ENCODE measurements at places on chromosomes 2 and 18.

GRCh38 chr2:157236404-157236803 lies 21.1 kb upstream of the GALNT5 start:
- DNase-seq, result no peak

GRCh38 chr2:54680397-54681041 lies 42.9 kb upstream of the EML6 start:
- no peak for DNase-seq

DNA sequence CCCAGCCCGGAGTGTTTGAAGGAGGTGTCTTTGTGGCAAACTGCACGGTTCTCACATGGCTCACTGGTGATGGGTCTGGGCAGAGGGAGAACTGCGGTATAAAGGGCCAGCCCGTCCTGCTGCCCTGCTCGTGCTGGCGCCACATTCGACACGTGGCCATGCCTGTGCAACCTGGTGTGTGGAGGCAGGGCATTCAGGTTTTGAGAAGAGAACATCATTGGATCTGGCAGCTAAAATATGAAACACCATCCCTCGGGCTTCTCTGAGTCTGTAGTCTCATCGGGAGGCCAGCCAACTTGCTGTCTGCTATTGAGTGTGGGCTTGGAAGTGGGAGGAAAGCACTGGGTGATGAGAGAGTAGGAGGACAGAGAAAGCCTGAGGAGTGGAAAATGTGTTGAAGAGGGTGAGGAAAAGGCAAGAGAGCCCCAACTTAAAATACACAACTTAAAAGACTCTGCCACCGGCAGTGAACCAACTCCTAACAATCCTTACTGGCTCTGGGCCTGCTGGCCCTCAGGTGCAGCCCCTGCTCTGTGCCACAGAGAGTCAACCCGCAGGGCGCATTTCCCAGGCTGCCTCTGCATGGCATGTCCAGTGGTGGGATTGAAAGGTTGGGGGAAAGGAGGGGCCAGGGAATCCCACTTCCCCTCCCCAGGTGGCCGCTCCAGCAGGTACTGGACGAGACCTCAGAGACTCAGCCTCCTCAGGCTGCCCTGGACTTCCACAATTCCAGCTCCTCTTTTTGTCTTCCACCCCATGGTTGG lies 112.7 kb upstream of the DLX2 start:
- no peak for DNase-seq

- DNase-seq, result no peak
Measured at GRCh38 chr2:235670974-235671787, 177.3 kb downstream of the AGAP1 start.

DNA sequence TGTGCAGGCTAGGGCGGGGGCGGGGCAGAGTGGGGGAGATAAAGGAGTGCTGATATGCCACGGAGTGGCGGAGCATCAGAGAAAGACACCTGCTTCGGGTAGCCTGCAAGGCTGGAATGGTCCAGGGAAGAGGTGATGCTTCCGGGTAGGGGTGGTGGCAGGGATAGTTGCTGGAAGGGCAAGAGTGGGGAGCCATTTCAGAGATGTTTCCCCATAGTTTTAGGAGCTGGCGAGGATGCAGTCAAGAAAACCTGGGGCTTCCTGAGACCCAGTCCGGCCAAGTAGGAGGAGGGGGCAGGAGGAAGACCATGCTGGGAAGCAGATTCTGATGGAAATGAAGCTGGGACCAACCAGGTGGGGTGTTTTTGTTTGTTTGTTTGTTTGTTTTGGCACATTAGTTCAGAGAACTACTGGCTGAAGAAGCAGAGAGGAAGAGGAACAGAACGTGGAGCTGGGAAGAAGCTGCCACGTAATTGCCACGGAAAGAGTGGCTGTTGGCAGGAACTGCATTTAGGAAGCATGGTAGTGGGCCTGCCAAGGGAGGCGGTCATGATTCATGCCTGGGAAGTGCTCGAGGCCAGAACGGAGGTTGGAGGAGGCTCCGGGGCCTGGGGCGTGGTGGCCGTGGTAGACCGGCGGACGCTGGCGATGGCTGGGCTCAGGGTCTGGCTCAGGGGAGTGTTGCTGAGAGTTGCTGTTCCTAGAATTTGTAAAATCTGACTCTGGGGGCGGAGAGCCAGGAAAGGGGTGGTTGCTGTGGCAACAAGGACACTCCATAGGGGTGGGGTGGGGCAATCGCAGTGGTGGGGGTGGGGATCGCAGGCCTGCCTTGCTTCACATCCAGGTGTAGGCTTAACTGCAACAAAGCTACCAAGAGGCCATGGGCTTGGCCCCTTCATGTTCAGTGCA lies 8.6 kb upstream of the INPP5D start:
- DNase-seq, result no peak

DNA sequence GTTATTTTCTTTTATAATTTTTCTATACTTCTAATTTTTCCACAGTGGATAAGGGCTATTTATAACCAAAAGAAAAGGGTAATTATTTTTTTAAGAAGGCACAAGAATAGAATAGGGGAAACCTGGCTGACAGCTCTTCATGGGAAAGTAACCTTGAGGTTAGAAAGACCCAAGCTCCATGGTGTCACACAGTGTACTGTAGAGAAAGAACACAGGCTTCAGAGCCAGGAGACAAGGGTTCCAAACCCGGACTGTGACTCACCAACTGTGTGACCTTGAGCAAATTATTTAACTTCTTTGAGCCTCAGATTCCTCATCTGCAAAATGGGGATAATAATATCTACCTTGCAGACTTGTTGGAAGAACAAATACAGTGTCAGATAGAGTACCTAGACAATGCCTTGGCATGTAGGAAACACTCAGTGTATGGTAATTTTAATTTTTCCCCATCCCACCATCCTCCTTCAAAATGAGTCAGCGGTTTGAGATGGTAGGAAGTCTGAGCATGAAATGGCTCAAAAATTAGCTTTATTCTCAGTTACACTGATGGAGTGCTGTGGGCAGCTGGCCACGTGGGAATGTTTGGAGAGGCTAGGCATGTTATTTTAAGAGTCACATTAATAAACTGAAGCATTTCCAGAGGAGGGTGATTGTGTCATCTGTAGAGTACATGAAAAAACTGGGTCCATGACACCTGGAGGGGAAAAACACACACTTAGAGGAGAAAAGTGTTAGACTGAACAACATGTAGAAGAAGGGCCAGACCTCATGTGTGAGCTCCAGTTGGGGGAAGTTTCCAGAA lies 36.7 kb downstream of the TMEM37 start:
- no peak for DNase-seq

- DNase-seq, result no peak
Measured at GRCh38 chr2:37782721-37783371, 111.4 kb upstream of the CDC42EP3 start.

DNA sequence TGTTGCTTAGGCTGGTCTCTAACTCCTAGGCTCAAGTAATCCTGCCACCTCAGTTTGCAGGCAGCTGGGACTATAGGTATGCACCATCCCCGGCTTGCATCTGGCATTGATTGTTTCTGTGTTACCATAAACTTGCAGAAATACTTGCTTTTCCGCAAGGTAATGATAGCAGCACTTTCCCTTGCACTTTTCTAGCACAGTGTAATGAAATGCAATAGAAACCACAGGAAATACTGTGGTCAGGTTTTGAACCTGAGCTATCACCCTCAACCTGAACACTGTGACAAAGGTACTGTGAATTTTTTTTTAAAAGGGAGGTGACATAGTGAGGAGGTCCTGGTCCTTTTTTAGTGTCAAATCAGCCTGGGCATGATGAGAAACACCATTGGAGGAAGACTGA lies 38.3 kb downstream of the DHRS9 start:
- DNase-seq, result no peak

- no peak for DNase-seq
Measured at GRCh38 chr2:13558368-13558767, 841.6 kb downstream of the TRIB2 start.

DNA sequence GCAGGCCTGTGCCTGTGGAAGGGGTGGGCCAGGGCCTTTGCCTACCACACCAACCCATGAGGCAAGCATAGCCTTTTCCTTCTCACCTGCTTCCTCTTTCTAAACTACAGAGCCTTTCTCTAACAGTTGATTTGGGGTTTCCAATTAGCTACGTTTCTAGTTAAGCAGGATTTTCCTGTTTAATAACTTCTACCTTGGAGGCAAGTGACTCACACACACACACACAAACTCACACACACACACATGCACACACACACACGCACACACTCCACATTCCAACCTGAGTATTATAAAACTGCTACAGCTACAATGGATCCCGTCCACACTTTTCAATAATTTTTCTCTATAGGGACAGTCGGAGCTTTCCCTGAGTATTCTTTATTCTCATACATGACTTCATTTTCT lies 84.9 kb downstream of the SOX11 start:
- DNase-seq, result no peak

- DNase-seq, result no peak
Measured at GRCh38 chr2:20203072-20203471, 21.9 kb downstream of the SDC1 start.

- DNase-seq, result no peak
Measured at GRCh38 chr2:135494917-135495316, 36.1 kb downstream of the ZRANB3 start.

- no peak for DNase-seq
Measured at GRCh38 chr2:120271711-120272379, 19.2 kb downstream of the RALB start.

DNA sequence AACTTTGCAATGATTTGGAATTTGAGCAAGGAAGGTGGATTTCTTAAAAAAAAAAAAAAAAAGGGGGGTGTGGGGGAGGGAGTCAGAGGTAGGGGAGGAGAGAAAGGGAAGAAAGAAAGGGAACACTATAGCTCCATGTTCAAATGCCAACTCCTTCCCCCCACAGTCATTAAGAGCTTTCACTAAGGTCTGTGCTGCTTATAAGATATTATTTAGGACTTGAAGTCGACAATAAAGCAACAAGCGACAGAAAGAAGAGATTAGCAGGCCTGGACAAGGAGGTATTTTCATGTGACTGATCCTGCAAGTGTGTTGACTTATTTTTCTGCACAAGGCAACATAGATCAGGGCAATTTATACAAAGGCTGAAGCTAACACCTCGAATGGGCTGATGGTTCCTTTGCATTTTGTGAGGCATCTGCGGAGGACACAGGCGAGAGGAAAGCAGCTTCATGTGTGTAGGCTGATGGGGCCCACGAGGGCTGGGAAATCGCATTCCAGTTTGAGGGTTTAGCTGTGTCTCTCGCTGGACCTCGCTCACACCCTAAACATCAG lies 382.0 kb downstream of the SOX11 start:
- no peak for DNase-seq

DNA sequence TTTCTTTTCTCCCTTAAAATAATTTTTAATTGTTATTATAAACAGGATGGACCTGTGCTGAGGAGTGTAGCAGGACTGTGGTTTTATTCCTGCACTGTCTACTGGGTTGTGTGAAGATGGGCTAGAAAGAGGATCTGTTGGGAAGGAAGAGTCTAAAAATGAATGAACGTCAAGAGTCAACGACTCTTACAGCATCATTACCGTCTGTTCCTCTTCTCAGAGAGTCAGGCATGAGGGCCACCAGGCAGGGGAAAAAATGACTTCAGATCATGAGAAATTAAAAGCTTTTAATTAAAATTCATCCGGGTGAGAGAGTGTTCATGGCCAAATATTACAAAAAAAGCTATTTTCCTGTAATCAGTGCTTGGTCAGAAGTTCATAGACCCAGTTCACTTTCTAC lies 32.6 kb downstream of the SRSF7 start:
- no peak for DNase-seq

DNA sequence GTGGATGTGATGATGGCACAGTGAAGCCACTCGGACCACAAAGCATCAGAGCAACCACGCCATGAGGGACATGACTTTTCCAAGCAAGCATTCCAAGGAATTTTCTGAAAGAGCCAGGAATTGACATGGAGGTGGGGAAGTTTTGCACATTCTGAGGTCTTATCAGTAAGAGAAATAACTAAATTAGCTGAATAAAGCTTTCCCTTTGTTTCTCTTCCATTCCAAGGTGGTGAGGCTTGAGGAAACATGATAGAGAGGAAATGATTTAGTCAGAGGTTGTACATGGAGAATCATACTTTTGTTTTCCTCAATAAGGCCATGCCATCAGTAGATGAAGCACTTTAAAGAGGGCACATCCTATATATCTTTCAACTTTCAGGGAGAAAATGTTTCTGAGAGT lies 115.7 kb upstream of the MMADHC start:
- no peak for DNase-seq

GRCh38 chr2:108074946-108075345 lies 88.6 kb downstream of the SLC5A7 start:
- DNase-seq, result no peak

GRCh38 chr2:60883896-60884295 lies 2.5 kb downstream of the REL start:
- no peak for DNase-seq

DNA sequence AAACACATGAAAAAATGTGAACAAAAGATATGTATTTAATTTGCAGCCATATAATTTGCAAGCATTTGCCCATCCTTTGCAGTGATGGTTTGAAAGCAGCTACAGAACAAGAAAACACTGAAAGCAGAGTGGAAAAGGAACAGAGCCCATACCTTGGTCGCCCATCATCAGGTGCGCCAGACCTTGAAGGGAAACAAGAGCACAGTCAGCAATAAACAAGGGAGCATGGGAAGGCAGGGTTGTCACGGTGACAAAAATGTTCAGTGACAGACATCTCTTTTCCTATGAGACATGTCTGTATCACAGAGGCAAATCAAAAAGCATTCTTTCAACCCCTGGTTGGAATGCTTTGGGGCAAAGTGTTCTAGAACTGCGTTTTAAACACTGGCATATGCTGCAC lies 109.4 kb downstream of the NRXN1 start:
- DNase-seq, result no peak

DNA sequence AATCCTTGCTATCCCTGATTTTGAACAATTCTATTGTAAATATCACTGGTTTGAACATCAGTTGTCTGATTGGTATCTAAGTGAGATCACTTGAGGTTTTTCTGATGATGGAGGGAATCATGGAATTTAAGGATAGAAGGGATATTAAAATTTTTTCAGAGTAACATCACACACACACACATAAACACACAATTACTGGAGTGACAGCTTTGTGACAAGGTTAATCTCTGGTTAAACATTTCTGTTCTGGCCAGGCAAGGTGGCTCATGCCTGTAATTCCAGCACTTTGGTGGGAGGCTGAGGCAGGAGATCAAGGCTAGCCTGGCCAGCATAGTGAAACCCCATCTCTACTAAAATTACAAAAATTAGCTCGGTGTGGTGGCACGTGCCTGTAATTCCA lies 85.3 kb downstream of the SOCS6 start:
- DNase-seq, result no peak

DNA sequence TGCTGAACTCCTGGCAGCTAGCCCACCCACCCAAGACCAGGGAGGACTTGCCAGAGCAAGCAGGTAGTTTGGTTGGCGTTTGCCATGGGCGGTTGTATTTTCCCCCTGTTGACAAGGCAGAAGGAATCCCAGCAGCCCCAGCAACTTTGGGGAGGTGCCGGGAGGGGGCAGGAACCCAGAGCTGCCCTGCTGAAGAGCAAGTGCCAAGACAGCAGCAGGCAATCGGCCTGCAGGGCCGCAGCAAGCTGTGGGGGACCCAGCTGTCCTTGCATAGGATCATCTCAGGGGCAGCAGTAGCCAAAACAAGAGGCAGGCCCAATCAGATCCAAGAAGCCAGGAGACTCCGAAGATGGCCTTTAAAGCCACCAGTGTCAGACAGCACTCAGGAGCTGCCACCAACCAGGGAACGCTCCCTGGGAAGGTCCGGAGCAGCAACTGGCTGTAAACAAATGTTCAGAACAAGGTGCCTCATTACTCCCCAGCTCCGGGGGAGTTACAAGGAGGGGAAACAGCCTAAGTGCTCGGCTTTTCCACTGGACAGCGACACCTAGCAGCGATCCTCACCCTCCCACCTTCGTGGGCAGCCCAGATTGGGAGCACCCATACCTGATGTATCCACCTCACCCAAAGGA lies 2.1 kb downstream of the ST8SIA5 start:
- no peak for DNase-seq

All from hippocampal formation (tissue), 2 donors.